ENCODE measurements at places on chromosomes 3 and 15.

GRCh38 chr15:58929891-58930416 is 3.5 kb downstream of the SLTM start:
- no peak for DNase-seq

- no peak for DNase-seq
These were observed 229.2 kb downstream of the UACA start for GRCh38 chr15:70533931-70534742.

DNA sequence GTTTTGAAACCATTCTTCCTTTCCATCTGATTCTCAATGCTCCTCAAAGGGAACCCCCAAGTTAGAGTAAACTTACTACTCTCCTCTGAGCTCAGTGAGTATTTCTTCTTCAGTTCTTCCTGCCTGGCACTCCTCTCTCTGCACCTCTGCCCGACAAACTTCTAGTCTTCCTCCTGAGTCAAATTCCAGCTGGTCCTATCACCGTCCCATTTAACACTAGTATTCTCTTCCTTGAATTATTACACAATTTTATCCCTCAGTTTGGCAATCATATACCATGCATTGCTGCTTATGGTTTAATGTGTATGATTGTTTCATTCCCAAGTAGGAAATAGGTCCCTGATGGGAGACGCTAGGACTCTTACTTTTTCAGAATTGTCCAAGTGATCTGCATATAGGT is 279.7 kb downstream of the MECOM start:
- DNase-seq, result no peak

- DNase-seq, result peak; percentile 49
These were observed 427.5 kb downstream of the VGLL3 start for GRCh38 chr3:86563400-86563970.

GRCh38 chr15:72911626-72912025 is 128.1 kb upstream of the ADPGK start:
- DNase-seq, result no peak

DNA sequence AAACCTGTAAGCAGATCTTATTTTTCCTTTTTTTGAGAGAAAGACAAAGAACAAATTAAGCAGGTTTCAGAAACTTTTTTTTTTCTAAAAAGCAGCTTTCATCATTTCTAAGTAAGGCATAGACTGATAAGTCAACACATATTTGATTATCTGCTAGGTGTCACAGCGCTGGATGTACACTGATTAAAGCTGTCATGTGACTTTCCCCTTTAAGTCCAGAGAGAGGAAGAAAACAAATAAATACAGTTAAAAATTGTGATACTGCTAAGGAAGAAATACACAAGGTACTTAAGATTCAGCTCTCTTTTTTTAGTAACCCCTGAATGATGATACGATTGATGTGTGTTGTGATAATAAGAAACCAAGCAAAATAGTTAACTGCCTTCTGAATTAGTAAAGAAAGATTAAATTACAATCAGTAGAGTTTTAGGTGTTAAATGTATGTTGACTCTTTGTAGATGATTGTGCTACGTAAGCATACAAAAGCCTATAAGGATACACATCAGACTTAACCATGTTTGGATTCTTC is 2.8 kb downstream of the GLCE start:
- no peak for DNase-seq

DNA sequence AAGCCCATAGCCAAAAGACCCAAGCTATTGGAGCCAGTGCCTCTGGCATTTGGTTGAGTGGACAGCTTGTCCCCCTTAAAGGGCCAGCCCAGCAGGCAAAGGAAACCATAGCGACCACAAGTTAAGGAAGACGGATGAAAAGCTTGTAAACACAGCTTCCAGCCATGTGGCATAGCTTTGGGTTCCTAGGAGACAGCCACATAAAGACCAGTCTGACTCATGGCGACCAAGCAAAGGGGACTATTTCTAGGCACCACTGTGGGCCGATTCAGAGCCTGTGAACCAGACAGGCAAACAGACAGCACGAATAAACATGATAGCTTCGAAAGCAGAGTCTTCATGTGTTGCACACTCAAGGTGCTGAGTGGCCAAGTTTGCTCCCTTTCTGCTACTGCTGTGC is 30.5 kb upstream of the SRGAP3 start:
- DNase-seq, result peak; percentile 14

DNA sequence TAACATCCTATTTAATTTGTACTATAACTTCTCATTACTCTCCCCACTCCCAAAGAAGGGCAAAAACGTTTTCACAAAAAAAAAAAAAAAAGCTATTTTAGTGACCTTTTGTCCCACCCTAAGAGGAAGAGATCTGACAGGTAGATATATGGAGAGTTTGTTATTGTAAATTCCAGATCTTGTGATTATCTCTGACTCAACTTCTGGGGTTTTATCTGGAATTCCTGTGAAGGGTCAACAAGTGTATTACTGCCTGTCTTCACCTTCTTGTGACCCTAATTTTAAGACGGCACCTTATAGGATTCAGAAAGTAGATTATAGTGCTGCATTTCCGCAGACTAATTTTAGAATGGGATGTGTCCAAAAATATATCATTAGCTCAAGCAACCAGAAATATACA is 205.9 kb upstream of the CDIN1 start:
- peak; percentile 76 for DNase-seq

GRCh38 chr3:45468326-45468725 is 80.0 kb downstream of the LARS2 start:
- no peak for DNase-seq
